ENCODE measurements at places on chromosomes 1 and 21. TPM values are rescaled to one million over a fixed set of nuclear protein-coding genes. Genes with fewer than 3 reads are reported as not detected.
A peak's percentile ranks its signal among the peaks of the same experiment; 100 is the strongest.

- peak; percentile 75 for DNase-seq
These were observed 683 bp upstream of the EFNA4 start for GRCh38 chr1:155062702-155063411.

DNA sequence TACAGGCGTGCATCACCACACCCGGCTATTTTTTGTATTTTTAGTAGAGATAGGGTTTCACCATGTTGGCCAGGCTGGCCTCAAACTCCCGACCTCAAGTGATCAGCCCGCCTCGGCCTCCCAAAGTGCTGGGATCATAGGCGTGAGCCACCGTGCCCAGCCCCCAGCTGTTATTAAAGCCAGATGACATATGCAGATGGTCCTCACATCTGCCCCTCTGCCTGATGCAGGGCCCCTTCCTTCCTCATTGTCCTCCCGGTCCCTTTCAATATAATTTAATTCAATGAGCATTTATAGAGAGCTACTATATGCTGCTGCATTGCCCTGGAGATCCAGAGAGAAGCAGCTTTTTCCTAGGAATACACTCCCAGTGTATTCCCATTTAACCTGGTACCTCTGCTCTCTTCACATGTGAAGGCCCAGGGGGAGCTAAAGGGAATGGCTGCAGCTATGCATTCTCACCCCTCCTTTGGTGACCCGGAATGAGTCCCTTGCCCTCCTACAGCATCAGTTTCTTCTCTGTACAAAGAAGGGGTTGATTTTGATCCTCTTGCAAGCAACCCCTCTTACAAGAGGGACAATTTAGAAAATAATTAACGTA lies 55.6 kb downstream of the L1TD1 start:
- no peak for DNase-seq

GRCh38 chr1:155649676-155650075 lies 38.9 kb downstream of the YY1AP1 start:
- DNase-seq: no peak

The ESRRG gene
- total RNA-seq: 0.93 TPM

The AKNAD1 gene
- total RNA-seq: 8.1 TPM
